ENCODE measurements at places on chromosomes 1 and 21. TPM values are rescaled to one million over a fixed set of nuclear protein-coding genes. Genes with fewer than 3 reads are reported as not detected.

The CD2 gene
- not detected for total RNA-seq

DNA sequence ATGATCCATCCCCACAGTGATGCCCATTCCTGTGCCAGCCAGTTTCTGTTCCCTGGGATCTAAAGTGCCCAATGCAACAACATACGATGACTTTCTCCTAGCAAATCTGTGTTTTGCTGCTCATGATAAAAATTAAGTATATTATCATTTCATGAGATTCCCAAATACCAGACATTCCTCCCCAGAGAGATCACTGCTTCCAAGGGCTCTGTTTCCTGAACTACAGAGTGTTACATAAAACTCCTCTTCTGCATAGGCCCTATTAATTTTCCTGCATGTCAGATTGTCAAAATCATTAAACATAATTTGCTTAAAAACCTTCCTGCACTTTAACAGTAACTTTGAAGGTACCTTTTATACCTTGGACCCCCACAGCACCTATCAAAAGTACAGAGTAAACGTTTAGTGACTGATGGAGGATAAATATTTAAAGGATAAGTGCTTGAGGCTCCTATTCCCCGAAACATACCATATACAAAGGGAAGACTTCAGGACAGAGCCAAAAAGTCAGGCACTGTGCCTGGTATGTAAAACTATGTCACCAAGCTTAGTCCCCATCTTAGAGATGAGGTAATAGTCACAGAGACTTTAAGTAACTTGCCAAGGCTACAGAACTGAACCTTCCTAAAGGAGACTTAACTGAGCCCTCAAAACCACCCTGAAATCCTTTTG lies 50.2 kb downstream of the SLC25A24 start:
- no peak for DNase-seq

DNA sequence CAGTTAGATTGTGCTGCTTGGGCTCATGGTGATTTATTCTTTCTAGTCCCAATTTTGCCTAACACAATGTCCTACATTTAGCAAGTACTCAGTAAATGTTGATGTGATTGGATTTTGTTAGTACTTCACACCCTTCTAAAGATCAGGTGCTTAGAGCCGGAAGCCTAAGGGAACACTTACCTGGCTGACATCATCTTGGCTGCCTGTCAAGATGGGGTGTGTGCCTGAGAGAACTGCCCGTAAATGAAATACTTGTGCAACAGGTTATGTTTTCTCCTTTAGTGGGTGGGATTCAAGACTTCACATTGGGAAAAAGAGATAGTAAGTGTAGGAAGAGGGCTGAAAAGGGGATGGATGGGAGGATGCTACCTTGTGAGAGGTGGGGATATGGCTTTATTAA lies 75.5 kb upstream of the MACF1 start:
- DNase-seq: peak; percentile 96

DNA sequence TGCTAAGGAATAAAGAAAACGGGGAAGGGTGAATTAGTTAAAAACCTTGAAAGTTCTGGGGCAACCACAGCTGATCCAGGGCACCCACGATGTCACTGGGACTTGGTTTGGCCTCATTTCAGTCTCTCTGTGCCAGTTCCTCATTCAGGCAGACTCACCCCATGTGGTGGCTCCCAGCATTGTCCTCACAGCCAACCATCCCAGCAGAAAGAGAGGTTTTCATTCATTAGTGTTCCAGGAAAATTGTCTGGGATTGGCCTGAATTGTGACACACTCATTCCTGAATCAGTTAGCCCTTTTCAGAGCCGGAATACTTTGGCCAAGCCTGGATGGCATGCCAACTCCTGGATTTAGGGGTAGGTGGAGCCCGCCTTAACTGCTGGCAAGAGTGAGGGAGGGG lies 367.7 kb downstream of the PRDM2 start:
- DNase-seq: no peak

Data from MCF 10A (cell line).